Stimulated activated CD4-positive, alpha-beta T cell treated with anti-CD3 and anti-CD28 coated beads, Interleukin-1b, Interleukin-23, amount 100 ng/mL, for 1 hour (primary cell): ENCODE measurements at places on chromosomes 13 and 19.

GRCh38 chr19:4584670-4585460 lies 25.4 kb upstream of the SEMA6B start:
- DNase-seq, result no peak

DNA sequence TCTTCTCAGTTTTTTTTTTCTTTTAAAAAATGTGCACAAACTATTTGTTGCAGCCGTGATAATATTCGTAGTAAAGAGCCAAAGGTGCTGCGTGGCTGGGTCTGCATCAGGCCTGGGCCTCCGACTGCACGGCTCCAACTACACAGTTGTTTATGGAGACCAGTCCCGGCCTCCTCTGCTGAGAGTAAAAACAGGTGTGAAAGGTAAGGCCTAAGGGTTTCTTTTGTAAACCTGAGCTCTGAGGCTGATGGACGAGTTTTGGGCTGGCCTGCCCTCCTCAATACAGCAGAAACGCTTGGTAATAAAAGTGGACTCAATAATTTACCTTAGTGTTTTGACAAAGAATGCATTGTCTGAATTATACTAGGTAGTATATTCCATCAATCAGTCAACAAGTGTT lies 3.9 kb downstream of the MBNL2 start:
- DNase-seq, result no peak

GRCh38 chr13:36680913-36681312 lies 7.1 kb downstream of the SERTM1 start:
- no peak for DNase-seq

GRCh38 chr13:76822698-76823267 lies 63.4 kb downstream of the KCTD12 start:
- DNase-seq, result no peak

GRCh38 chr13:75217949-75218348 lies 264.0 kb downstream of the TBC1D4 start:
- no peak for DNase-seq

- DNase-seq, result no peak
Measured at GRCh38 chr13:31242916-31243315, 43.1 kb downstream of the B3GLCT start.

GRCh38 chr19:17946965-17947784 lies 14.4 kb downstream of the CCDC124 start:
- no peak for DNase-seq

- DNase-seq, result no peak
Measured at GRCh38 chr13:64078480-64078936, 2662.9 kb upstream of the PCDH20 start.

DNA sequence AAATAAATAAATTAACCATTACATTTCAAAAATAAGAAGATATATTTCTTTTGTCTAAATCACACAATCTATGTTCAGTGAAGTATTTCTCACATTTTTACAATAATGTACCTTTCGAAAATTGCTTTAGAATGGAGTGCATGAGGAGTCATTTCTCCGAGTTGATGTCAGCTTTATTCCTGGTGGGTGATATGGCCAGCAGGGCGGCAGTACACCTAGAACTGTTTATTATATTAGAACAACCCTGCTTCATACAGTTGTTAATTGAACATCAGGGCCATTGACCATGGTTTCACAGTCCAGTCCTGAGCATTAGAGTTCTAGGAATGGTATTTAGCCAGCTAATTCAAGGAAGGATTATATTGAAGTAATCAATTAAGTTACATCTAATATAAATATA lies 696.3 kb upstream of the SLC10A2 start:
- no peak for DNase-seq

DNA sequence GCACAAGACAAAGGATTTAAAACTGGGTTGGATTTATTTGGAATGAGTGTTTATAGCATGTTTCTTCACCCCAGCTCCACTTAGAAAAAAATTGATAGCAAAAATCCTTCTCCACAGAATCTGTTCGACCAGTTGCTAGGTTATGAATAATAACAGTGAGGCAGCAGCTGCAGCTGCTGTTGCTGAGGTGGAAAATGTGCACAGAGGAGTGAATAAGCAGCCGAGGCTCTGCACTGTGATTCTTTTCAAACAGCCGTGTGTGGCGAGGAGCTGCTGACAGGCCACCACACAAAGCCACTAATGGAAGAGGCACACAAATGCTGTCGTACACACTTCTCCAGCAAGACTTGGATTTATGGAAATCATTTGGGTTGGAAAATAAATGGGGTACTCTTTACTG lies 6.4 kb upstream of the RASL11A start:
- DNase-seq, result no peak

DNA sequence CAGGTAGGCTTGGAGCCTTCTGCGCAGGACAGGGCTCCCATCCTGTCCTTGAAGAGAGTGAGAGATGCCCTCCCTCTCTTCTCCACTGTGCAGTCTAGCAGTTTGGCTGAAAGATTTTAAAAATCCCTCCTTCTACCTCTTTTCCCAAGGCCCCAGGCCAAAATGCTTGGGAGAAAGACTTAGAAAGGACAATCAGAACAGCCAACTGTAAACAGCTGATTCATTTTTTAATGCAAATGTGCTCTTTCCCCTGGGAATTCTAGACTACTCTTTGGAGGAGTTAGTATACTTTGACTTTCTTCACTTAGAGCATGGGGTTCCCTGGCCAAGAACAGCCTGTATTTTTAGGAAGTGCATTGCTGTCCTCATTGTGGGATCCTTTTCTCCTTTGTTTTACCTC lies 398.9 kb downstream of the GPC6 start:
- no peak for DNase-seq

- no peak for DNase-seq
Measured at GRCh38 chr19:37964109-37964508, 57.1 kb downstream of the SIPA1L3 start.

- DNase-seq, result no peak
Measured at GRCh38 chr13:108785844-108786243, 156.4 kb downstream of the MYO16 start.

- no peak for DNase-seq
Measured at GRCh38 chr19:54029301-54029700, 34.4 kb downstream of the VSTM1 start.

- DNase-seq, result no peak
Measured at GRCh38 chr13:113917594-113918371, 53.9 kb upstream of the GAS6 start.

GRCh38 chr13:44148159-44148914 lies 225.3 kb upstream of the SERP2 start:
- no peak for DNase-seq

- no peak for DNase-seq
Measured at GRCh38 chr13:90839061-90839460, 508.4 kb upstream of the MIR17HG start.

GRCh38 chr13:83452292-83452950 lies 429.9 kb downstream of the SLITRK1 start:
- no peak for DNase-seq

DNA sequence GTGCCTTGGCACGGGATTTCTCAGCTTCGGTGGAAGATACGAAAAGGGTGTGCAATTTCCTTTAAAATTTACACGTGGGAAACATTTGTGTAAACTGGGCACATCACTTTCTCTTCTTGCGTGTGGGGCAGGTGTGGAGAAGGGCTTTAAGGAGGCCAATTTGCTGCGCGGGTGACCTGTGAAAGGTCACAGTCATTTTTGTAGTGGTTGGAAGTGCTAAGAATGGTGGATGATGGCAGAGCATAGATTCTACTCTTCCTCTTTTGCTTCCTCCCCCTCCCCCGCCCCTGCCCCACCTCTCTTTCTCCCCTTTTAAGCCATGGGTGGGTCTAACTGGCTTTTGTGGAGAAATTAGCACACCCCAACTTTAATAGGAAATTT lies 7.2 kb downstream of the SLITRK5 start:
- DNase-seq, result no peak

DNA sequence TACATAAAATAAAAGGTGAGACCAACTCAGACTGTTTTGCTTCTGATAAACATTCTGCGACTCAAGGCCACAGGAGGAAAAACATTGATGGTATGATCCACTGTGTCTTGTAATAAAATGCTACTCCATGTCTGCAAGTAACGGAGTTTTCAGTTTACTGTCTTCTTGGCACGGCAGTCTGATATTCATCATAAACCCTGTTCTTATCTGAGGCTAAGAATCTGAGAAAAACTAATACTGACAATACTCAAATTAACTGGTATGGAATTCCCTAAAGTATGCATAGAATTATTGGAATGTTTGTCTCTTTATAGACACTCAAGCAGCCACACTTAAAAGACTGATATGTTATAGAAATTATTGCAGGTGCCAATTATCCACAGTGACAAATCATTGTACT lies 125.5 kb downstream of the TBC1D4 start:
- DNase-seq, result no peak

GRCh38 chr19:51271067-51271466 lies 20.2 kb downstream of the SIGLECL1 start:
- DNase-seq, result no peak

DNA sequence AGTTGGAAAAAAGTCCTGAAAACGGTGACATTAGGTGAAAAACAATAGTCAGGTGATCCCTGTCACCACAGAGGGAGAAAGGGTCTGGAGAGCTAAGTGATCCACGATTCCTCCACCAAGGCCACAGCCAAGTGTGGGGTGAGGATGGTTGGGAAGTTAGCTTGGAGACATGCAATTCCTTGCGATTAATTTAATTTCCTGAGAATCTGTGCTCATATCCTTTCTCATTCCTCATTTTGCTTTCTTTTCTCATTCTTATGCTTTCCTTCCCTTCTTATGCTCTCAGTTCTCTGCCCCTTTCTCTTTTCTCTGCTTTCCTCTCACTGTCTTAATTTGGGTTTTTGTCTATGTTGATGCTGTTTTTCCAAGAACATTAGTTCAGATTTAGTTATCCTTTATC lies 68.8 kb downstream of the GPC5 start:
- no peak for DNase-seq

DNA sequence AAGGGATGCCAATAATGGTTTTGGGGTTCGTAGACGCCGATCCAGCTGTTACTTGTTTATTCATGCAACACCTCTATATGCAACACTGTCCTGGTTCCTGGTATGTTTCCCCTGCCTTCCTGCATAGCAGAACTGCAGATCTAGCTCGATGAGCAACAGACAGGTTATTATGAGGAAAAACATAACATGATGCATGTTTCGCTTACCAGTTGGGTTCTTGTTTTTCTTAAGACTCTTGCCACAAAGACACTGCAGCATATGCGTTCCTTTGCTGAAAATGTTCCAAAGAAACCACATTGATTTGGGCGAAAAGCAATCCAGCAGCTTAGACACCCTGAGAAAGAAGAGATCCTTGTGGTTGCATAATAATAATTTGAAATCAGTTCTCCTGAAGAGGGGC lies 583 bp downstream of the FGF14 start:
- no peak for DNase-seq

DNA sequence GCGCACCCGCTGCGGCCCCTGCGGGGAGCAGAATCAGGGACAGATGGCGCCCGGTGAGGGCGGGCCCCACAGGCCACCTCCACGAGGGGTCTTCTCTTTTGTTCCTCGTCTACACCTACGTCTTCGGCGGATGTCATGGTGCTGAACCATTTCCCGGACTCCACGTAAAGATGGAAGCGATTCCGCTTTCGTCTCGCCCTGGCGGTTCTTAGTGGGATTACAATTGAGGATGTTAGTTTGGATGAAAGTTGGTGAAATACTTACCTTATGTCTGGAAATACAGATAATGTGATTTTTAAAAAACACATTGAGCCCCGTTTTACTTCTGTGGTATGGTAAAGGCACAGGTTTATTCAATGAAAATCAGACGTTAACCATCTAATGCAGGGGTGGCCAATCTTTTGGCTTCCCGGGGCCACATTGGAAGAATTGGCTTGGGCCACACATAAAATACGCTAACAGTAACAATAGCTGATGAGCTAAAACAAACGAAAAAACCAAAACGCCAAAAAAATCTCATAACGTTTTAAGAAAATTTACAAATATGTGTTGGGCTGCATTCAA lies 1.4 kb upstream of the ZMYM5 start:
- DNase-seq, result peak; percentile 41

DNA sequence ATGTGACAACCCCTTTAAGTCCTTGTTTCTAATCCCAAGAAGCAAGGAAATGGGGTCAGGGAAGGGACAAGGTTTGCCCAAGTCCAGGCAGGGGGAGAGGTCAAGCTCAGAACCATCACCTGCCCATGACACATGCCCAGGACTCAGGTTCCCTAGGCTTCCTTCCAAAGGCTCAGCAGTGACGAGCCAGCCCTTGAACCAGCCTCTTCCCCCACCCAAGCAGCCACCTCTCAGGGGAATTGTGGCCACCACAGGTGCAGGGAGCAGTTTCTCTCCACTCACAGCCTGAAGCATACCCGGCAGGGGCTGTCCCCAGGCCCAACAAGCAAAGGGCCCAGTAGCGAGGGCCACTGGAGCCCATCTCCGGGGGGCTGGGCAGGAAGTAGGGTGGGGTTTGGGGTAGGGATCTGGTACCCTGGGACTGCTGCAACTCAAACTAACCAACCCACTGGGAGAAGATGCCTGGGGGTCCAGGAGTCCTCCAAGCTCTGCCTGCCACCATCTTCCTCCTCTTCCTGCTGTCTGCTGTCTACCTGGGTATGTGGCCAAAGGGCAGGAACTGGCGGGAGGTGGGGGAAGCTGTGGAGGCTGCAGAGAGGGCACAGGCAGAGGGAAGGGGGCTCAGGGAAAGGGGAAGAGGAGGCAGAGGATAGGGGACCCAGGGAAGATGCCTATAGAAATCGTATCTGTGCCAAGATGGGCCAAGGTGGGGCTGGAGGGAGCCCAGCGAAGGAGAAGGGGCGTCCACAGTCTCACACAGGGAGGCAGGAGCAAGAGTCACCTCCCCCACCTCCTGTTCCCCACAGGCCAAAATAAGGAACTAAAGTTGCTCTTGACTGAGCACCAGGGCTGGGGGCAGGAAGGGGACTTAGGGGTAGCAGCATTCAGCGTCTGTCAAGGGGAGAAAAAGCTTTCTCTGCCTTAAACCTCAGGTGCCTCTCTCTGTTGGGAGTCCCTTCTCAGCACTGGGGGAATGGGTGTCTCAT lies at the start of gene CD79A:
CD79A (plus strand) TSS at position 433 of the 986 bp plus-strand sequence; CDS start at position 459, 26 bp downstream.
- DNase-seq, result no peak

DNA sequence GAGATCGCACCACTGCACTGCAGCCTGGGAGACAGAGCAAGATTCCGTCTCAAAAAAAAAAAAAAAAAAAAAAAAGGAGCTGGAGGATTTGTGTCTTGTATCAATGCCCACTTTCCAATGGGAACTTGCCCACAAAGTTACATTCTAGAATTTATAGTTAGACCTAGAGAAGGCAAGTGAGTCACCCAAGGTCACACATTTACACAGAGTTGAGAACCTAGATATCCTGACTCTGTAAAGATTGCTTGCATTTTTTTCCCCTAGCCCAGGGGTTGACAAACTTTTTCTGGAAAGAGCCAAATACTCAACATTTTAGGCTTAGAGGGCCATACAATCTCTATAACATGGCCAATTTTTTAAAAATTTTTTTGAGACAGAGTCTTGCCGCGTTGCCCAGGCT lies 7.7 kb upstream of the BRD4 start:
- no peak for DNase-seq

- no peak for DNase-seq
Measured at GRCh38 chr19:15466851-15467733, 2.7 kb upstream of the RASAL3 start.

DNA sequence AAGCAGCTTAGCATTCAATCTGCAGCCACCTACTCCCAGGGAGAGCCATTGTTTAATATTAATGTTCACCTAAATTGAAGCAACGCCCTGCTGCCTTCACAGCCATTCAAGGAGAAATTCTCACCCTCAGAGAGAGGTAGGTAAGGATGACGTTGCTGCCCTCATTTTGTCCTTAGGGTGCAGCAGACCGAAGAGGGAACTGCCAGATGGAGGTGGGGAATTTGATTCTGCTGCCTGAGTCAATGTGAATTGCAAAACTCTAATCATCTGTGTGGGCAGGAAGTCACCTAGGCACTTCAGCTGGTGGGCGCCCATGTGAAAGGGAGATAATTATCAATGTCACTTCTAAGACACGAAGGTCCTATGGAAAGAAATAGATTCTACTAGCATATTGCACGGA lies 503.4 kb downstream of the TBC1D4 start:
- DNase-seq, result no peak
